Cardiac muscle cell (in vitro differentiated cells and primary cell): ENCODE measurements at places on chromosomes 11 and 22.

DNA sequence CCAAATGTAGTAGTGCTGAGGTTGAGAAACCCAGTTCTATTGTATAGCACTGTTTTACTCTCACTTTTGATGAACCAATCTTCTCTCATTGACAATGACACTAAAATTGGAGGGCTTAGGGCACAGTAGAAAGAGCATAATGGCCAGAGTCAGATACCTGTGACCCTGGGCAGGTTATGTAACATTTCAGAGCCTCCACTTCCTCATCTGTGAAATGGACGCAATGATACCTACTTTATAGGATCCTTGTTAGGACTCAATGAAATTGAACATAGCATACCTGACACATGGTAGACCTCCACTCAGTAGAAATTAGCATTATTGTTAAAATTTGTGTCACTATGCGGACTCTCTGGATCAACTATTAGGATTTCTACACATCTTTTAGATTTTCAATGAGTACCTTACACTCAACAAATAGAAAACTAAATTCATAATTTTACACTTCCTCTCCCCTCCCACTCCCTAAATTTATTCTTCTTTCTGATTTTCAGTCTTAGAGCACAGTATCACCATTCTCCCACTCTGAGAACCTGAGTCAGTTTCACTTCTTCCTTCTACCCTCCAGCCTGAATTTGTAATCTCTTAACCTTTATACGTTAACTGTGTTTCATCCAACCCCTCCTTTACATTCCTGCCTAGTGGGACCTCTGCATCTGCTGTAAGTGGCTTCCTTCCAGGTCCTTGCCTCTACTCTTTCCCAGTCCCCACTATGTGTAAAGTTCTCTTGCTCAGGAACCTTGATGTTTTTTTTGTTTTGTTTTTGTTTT lies 78.3 kb downstream of the MICAL2 start:
- no peak for DNase-seq
- H3K4me3 ChIP-seq, result no peak overlapping the region
- peaks cover 45% of the 10 kb centered on the region for H3K4me1 ChIP-seq
- peaks cover 7% of the 10 kb centered on the region for H3K36me3 ChIP-seq
- H3K27me3 ChIP-seq, result no peaks in the 10 kb centered on the region
- H3K27ac ChIP-seq, result peak overlapping the region; percentile 93

GRCh38 chr11:117878314-117878938 lies 2.0 kb upstream of the FXYD6 start:
- no peak overlapping the region for H3K27ac ChIP-seq
- no peaks in the 10 kb centered on the region for H3K27me3 ChIP-seq
- H3K4me1 ChIP-seq, result peaks cover 31% of the 10 kb centered on the region
- H3K4me3 ChIP-seq, result no peak overlapping the region
- H3K36me3 ChIP-seq, result no peaks in the 10 kb centered on the region

DNA sequence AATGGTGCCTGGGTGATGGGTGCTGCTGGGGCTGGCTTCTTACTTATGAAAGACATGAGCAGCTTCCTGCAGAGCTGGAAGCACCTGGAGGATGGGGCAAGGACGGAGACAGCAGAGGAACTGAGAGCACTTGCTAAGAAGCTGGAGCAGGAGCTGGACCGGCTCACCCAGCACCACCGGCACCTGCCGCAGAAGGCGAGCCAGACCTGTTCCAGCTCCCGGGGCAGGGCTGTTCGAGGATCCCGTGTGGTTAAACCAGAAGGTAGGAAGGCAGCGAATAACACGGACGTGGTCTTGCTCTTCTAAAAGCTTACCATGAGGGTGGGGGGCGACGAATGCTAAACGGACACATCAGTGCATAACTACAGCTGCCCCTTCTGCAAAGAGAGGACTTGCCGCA lies 9.3 kb downstream of the APOL5 start:
- H3K4me3 ChIP-seq, result no peak overlapping the region
- no peaks in the 10 kb centered on the region for H3K27me3 ChIP-seq
- H3K4me1 ChIP-seq, result peaks cover 28% of the 10 kb centered on the region
- no peaks in the 10 kb centered on the region for H3K36me3 ChIP-seq
- H3K27ac ChIP-seq, result no peak overlapping the region

- H3K36me3 ChIP-seq, result no peaks in the 10 kb centered on the region
- peaks cover 12% of the 10 kb centered on the region for H3K4me1 ChIP-seq
- DNase-seq, result peak; percentile 61
- H3K27ac ChIP-seq, result no peak overlapping the region
Observed at GRCh38 chr11:128359515-128359914, 227.8 kb downstream of the ETS1 start.

- no peaks in the 10 kb centered on the region for H3K27me3 ChIP-seq
- no peak overlapping the region for H3K4me3 ChIP-seq
- no peak overlapping the region for H3K27ac ChIP-seq
- H3K36me3 ChIP-seq, result no peaks in the 10 kb centered on the region
- peaks cover 12% of the 10 kb centered on the region for H3K4me1 ChIP-seq
Observed at GRCh38 chr11:34609850-34610249, 11.0 kb upstream of the EHF start.
